ENCODE measurements at places on chromosomes 2 and 18.

DNA sequence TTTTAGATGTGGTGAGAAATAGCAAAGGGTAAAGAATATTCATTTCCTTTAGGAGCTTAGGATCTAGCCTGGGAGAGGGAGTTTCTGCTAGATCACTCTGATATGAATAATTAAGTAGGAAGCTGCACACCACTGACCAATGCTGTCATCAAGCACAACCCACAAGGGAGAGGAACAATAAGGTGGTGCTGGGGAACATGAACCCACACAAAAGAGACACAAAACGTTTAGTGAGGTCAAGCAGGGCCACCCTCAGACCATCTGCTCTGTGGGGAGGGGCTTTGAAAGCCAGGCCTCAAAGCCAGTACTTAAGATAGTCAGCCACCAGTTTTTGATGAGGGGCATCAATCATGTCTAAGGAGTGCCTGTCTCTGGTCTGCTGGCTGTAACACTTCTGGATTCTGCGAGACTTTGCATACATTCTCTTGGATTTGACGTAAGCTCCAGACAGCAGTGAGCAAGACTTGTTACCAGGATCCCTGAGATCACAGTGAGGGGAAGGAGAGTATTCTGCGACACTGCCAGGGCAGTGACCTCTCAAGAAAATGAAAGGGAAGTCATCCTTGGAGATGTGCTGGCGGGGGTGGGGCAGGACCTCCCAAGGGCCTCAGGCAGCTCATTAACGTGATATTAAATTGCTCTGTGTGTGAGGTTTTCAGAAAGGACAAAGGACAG, 127.0 kb downstream of the CCBE1 start:
- DNase-seq = no peak

DNA sequence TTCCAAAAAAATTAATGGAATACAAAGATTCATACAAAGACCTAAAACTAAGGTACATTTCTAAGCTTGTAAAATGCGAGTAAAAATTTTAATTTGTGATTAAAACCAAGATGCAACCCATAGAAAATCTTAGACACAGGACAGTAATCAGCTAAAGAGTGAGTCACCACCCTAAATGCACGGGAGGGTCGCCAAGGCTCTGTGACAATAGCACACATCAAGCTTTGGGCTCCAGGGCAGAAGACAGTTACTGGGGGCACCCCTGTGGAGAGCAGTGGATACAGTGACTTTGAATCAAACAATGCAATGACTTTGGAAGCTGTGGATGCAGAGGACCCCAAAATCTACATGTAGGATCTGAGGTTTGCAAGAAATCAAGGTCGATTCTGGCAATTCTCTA, 7.5 kb downstream of the FLACC1 start:
- DNase-seq = no peak

DNA sequence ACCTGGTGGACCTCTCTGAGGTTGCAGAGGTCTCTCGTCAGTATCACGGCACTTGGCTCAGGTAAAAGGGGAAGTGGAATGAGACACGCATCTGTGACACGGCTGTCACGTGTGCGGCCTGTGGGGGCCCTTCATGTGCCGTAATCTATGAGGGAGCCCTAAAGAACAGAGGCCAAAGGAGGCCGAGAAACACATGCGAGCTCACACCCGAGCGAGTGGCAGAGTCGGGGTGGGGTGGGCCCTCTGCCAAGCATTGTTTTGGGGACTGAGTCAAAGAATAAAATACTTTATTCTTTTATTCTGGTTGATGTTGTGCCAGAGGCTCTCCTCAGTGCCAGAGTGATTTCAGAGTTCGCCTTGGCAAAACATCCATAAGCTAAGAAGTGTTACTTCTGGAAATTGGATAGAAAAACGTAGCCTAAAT, 43.3 kb downstream of the PLB1 start:
- no peak for DNase-seq

- no peak for DNase-seq
Measured at GRCh38 chr2:60531701-60532133, 21.7 kb downstream of the BCL11A start.

GRCh38 chr2:228589115-228589514, 407.6 kb upstream of the SPHKAP start:
- DNase-seq = no peak

GRCh38 chr2:232402518-232402917, 4.1 kb upstream of the ALPG start:
- no peak for DNase-seq

DNA sequence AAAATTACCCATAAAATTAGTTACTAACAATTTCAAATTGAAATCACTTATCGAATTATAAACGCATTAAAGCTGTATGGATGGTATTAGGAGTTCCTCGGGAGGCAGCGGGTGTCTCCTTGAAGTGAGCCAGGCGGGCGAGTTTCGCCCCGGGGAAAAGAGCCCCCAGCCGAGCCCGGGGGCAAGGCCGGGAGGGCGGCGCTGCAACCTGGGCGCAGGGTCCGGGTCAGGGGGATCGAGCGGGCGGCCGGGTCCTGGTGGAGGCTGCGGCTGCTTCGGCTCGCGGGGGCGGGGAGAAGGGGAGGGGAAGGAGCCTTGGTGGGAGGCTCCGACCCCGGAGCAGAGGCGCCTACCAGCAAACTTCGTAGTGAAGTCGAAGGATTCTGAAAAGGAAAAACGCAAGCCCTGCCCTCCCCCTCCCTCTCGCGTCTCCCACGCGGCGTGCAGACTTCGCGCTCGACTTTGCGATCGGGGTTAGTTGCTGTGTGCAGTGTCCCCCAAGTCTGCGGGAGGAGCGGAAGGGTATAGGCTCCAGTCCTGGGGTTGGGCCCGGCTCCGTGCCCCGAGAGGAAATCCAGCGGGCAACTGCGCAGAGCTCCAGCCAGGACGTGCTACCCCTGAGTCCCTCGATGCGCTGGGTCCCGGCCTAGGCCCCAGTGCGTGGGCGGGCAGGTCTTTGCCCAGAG, 140.8 kb downstream of the MEIS1 start:
- no peak for DNase-seq

DNA sequence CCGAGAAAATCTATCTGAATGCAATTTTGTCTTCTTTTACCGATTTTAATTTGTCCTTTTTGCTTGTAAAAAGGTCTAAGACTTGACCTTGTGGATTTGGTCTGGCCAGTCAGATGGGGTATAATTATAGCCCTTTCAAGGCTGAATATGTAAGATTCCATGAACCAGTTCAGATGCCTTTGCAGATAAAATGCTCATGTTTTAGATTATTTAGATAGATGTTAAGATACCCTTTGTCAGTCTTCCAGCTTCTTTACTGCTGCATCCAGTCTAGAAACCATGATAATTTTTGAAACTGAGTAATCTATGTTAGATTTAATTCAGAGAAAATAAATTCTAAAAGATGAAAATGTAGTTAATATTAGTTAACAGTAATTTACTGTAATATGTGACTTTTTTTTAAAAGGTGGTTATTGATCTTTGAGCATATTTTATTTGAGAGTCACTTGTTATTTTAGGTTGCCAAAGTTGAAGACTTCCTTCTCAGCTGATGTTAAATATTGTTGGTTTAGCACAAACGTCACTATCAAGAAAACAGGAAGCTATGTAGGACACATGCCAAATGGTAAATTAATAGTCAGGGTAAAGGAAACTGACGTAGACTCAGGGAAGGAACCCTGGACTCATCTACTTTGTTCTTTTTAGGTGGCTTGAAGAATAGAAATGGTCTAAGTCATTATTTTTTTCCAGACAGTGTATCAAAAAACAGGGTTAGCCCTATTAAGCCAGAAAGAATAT, 29.8 kb downstream of the BABAM2 start:
- DNase-seq = no peak

- DNase-seq = no peak
Measured at GRCh38 chr2:76326636-76327035, 615.9 kb upstream of the GCFC2 start.

DNA sequence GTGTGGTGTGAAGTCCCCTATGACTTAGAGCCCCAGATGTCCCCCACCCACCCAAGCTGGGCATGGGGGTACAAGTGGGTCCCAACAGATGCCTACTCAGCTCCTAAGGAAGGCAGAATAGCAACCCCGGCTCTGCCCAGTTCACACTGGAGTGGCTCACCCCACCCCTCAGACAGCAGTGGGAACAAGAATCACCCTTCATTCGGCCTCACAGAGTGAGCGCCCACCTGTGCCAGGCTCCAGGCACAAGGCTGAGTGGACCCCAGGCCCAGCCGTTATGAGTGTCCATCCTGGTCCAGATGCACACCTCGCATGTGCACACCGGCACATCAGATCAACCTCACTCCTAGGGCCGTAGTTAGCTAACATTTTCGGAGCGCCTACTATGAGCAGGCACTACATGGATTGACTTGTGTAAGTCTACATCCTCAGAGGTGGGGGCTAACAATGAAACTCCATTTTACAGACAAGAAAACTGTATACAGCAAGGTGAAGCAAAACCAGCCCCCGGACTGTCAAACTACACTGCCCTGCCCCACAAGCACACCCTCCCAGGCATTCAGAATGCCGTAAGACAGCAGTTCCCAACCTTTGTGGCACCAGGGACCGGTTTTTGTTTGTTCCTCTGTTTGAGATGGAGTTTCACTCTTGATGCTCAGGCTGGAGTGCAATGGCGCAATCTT, 2.8 kb upstream of the ASTL start:
- no peak for DNase-seq

- DNase-seq = no peak
Measured at GRCh38 chr2:39523308-39524044, 86.4 kb upstream of the MAP4K3 start.

GRCh38 chr2:143357966-143358365, 228.7 kb downstream of the ARHGAP15 start:
- DNase-seq = no peak

GRCh38 chr2:8623576-8623957, 58.3 kb upstream of the ID2 start:
- no peak for DNase-seq

DNA sequence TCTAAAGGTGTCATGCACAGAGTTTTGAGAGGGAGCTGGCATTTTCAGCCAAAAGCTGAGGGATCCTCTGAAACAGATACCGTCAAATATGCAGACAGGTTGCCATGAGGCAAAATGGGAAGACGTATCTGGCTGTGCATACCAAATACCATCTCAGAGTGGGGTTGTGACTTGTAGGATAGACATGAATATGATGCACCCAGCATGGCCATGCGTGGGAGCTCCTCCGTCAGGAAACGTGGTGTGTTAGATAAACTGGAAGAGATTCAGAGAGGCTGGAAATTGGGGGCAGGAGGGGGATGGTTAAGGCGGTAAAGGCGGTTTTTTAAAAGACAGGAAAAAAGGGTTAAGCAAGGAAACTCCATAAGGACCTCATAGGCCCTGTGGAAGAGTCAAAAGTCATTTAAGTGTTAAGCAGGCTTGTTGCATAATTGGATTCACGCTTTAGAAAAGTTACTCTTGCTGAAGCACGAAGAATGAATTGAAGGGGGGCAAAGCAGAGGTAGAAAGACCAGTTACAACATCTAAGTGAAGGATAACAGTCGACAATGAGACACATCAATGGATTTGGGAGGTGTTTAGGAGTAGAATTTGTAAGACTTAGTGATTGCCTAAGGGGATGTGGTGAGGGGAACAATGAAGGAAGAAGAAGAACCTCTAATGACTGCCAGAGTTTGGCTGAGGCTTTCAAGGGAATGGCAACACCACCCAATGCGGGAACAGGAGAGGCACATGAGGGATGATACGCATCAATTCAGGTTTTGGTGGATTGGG, 139.6 kb upstream of the CTAGE1 start:
- DNase-seq = no peak

DNA sequence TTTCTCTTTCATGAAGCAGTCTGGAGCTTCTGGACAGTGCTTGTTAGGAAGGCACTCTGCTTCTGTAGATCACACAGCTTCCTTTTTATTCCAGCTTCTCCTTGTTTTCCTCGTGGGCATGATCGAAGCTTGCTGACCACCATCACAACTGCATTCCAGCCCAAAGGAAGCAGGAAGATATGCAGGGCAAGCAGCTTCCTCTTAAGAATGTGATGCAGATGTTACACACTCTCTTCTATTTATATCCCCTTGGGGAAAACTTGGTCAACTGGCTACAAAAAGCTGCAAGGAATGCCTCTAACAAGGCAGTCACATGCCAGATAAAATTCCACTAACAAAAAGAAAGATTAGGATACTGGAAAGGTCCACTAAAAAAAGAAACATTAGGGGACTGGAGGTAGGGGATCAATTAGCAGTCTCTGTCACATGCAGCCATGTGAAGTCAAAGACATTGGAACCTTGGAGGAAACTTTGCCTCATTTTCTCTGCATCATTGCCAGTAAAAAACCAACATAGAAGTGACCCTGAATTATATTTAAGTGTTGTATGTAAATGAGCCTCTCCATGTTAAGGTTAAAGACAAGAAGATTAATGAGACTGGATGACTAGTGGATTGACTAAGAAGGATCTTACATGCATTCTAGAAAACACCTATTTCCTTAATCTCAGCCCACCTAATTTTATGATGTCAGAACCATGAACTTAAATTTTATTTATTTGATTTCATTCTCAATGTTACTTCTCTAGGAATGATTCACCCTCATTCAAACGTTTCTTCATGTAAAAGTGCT, 98.3 kb downstream of the NAB1 start:
- DNase-seq = no peak

DNA sequence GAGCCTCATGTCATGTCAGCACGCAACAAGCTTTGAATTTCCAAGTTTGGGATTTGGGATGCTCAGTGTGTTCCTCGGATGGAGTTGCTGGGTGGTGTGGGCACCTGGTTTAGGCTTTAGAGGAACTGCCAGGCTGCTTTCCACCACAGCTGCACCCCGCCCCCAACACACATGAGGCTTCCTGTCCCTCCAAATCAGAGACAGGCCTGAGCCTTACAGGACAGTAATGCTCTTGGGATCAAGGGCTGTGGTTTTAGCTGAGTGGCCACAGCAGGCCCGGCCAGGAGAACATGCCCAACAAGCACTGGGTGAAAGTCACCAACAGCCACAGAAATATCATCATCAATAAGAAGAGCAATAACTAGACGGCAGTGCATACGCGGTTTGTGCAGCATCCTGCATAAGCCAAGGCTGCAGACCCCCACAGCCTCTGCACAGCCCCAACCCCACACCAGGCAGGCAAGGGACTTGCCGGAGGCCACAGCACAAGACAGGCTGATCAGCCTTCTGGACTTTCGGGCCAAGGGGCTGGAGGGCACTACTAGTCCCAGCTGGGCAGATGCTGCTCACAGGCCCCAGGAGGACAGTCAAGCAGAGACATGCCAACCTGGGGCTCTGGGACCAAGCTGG, 29.7 kb upstream of the GPC1 start:
- DNase-seq = no peak

DNA sequence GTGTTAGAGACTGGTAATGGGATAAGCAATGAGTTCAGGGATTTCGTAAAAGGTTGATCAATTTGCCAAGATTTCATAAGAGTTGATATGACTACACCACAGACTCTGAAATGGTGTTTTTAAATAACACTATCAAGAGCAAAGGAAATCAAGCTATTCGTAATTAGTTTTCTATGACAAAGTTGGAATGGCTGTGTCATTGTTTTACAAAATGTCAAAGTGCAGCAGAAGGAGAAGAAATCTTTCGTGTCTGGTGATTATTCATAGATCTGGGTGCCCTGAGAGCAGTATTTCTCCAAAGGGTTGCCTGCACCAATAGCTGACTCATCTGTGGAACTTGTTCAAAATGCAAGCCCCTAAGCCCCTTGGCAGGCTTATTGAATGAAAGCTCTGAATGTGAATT, 70.1 kb downstream of the NABP1 start:
- DNase-seq = no peak
